ENCODE measurements at places on chromosomes 16 and 17.

GRCh38 chr17:72118335-72119076, 2.3 kb upstream of the SOX9 start:
- peaks cover 66% of the 10 kb centered on the region for H3K27me3 ChIP-seq
- no peak for DNase-seq
- H3K36me3 ChIP-seq = no peaks in the 10 kb centered on the region
- H3K27ac ChIP-seq = no peak overlapping the region
- no peaks in the 10 kb centered on the region for H3K4me1 ChIP-seq

GRCh38 chr17:35488991-35489390, 40.4 kb upstream of the SLFN13 start:
- H3K36me3 ChIP-seq = peaks cover 90% of the 10 kb centered on the region
- no peak for DNase-seq
- no peaks in the 10 kb centered on the region for H3K27me3 ChIP-seq
- H3K4me1 ChIP-seq = peaks cover 61% of the 10 kb centered on the region
- H3K27ac ChIP-seq = peak overlapping the region; percentile 28

GRCh38 chr16:78647019-78647418, 547.6 kb downstream of the WWOX start:
- H3K27ac ChIP-seq = no peak overlapping the region
- H3K4me3 ChIP-seq = no peak overlapping the region
- H3K36me3 ChIP-seq = no peaks in the 10 kb centered on the region
- H3K4me1 ChIP-seq = no peaks in the 10 kb centered on the region
- no peak for DNase-seq

DNA sequence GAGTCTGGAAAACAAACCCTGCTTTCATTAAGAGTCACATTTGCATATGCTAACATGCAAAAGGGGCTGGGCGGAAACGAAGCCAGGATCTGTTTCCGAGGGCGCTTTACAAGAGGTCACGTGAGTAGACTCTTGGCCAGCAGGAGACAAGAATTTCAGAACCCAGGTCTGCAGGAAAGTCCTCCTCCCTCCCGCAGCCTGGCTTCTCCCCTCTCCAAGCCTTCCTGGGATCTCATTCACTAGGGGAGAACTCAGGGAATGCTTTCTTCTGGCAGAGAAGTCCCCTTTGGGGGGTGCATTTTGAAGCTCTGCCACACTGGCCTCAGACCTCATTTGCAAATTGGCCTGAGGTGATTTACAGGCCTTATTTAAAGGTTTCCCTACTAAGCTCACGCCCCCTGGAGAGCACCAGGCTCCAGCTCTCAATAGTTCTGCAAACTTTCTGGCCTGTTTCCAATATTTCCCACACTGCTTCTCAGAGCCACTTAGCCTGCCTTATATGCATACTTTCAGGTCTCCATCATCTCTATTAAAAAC, 57.2 kb upstream of the CACNG5 start:
- DNase-seq = no peak
- no peaks in the 10 kb centered on the region for H3K27me3 ChIP-seq
- no peak overlapping the region for H3K4me3 ChIP-seq
- H3K4me1 ChIP-seq = no peaks in the 10 kb centered on the region
- no peak overlapping the region for H3K27ac ChIP-seq

GRCh38 chr16:13915033-13915635, 4.8 kb upstream of the ERCC4 start:
- DNase-seq = no peak
- H3K27ac ChIP-seq = no peak overlapping the region
- H3K36me3 ChIP-seq = no peaks in the 10 kb centered on the region
